ENCODE measurements at places on chromosomes 5 and 9. TPM values are rescaled to one million over a fixed set of nuclear protein-coding genes. Genes with fewer than 3 reads are reported as not detected.

DNA sequence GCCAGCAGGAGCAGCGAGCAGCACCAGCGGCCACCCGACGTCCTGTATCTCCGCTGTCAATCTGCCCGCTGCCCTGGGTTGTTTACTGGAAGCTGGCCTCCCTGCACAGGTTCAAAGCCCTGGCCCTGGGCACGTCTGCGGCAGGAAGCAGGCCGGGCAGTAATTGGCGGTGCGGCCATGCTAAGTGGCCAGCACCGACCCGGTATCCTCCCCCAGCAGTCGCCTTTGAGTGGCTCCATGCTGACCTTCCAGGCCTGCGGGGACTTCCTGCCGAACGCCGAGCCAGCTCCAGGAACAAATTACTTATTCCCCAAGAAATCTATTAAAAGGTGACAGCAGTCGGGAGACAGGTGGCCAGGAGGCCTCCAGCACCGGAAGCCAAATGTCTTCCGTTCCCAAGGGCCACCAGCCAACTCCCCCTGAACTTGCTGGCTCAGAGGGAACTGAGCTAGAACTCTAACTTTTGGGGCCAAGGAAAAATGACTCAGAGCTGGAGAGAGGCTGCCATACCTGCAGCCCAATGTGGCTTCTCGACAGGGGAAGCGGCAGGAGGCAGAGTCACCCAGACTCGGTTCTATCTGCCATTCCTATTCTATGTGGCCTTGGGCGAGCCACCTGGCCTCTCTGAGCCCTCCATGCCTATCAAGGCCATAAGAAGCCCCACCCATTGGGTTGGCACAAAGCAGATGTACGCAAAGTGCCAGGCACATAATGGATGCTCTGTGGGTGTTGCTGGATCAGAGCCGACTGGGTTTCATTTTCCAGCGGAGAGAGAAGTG, 13.7 kb upstream of the PSMB7 start:
- no peaks in the 10 kb centered on the region for H3K4me1 ChIP-seq
- no peak overlapping the region for H3K4me3 ChIP-seq
- H3K27ac ChIP-seq: no peak overlapping the region
- DNase-seq: peak; percentile 33
- H3K36me3 ChIP-seq: no peaks in the 10 kb centered on the region

GRCh38 chr5:79521156-79521555, 7.2 kb upstream of the HOMER1 start:
- H3K4me1 ChIP-seq: no peaks in the 10 kb centered on the region
- no peaks in the 10 kb centered on the region for H3K27me3 ChIP-seq
- H3K36me3 ChIP-seq: no peaks in the 10 kb centered on the region

Gene PRSS3
- total RNA-seq: not detected

Gene C9orf153
- 0.37 TPM for total RNA-seq

DNA sequence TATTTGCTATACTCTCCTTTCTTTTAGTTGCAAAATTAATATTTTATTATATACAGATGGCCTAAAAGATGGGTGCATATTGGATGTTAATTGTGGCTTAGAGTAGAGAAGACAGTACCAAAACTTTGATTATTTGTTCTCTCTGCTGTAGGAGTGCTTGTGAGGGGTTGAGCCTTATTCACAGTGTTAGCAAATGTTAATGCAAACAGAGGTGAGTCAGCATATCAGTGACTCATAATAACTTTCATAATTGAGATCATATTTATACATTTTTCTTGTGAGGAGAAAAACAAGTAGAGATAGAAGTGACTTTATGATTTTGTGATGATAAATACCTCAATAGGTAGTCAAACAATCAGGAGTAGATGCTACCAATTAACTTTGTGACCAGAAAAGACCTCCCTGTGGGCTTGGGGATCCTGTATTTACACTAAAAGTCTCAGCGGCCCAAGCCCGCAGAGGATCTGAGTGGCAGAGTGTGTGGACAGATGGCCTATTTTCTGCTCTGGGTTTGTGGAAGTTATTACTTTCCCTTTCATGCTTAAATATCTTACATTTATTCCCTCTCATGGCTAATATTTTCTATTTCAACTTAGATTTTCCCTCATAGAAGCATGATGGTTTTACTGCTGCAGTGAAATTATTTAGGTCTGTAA, 226.5 kb downstream of the TAF11L14 start:
- H3K36me3 ChIP-seq: no peaks in the 10 kb centered on the region
- no peaks in the 10 kb centered on the region for H3K27me3 ChIP-seq
- no peak for DNase-seq
- no peaks in the 10 kb centered on the region for H3K4me1 ChIP-seq
- no peak overlapping the region for H3K27ac ChIP-seq

GRCh38 chr5:124670722-124671184, 75.7 kb downstream of the ZNF608 start:
- no peaks in the 10 kb centered on the region for H3K27me3 ChIP-seq
- peaks cover 19% of the 10 kb centered on the region for H3K36me3 ChIP-seq
- H3K4me3 ChIP-seq: peak overlapping the region; percentile 5

Gene TRPM3
- total RNA-seq: 2.3 TPM

- H3K27ac ChIP-seq: no peak overlapping the region
- no peak overlapping the region for H3K4me3 ChIP-seq
- no peaks in the 10 kb centered on the region for H3K36me3 ChIP-seq
- H3K4me1 ChIP-seq: no peaks in the 10 kb centered on the region
Measured at GRCh38 chr9:128296340-128297220, 20.5 kb downstream of the SWI5 start.

DNA sequence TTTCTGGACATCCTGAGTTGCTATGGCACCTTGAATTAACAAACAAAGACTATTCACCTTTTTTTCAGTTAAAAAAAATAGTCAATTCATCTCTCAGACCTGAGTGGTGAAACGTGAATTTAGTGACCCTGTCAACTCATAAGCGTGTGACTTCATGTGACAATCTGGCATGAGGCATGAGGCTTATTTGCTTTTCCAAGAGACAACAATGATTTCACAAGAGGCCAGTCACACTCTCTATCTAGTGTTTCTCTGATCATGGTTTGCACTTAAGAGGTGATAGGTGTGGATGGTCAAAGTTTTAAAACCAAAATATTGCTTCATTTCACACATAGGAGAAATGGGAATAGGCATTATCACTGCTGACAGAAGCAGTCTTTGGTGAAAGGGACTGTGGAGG, 559.6 kb upstream of the ACO1 start:
- DNase-seq: no peak
- H3K27me3 ChIP-seq: no peaks in the 10 kb centered on the region
- H3K36me3 ChIP-seq: no peaks in the 10 kb centered on the region
- no peak overlapping the region for H3K27ac ChIP-seq

DNA sequence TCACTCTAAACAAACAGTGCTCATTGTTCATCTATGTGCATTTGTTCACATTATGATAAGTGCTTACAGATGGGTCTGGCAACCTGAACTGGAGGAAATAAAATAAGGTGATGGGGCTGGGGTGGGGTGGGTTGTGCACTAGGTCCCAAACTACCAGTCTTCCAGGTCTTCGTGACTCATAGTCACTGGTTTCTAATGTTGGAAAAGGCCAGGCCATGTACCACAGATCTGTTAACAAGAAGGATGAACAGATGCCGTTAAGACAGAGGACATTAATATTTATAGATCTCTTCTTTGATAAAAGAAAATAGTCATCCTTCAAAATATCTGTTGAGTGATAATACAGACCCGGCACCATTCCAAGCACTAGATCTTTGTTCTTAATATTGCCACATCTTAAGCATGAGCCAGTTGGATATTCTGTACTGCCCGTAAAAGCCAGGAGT, 71.4 kb upstream of the STARD4 start:
- DNase-seq: no peak
- H3K27ac ChIP-seq: no peak overlapping the region
- no peaks in the 10 kb centered on the region for H3K36me3 ChIP-seq
- no peak overlapping the region for H3K4me3 ChIP-seq
- no peaks in the 10 kb centered on the region for H3K27me3 ChIP-seq
- peaks cover 10% of the 10 kb centered on the region for H3K4me1 ChIP-seq

DNA sequence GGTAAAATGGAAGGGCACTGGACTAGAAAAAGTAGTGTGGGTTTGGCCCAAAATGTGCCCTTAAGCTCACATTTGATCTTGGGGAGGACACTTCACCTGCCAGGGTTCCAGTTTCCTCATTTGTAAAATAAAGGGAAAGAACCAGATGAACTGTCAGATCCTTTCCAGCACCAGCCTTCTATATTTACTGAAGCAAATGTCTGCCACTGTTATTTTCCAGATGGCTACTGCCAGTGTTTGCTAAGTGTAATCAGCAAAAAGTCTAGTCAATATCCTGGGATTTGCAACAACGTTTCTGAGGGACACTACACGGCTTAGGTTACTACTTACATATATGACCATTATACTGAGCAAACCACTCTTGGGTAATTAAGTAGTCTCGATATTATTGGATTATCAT, 340.3 kb downstream of the KCNN2 start:
- H3K4me3 ChIP-seq: no peak overlapping the region
- H3K27me3 ChIP-seq: no peaks in the 10 kb centered on the region
- no peaks in the 10 kb centered on the region for H3K4me1 ChIP-seq
- H3K27ac ChIP-seq: no peak overlapping the region
- no peaks in the 10 kb centered on the region for H3K36me3 ChIP-seq

GRCh38 chr5:169099801-169100734, 200.9 kb downstream of the SLIT3 start:
- no peak overlapping the region for H3K4me3 ChIP-seq
- DNase-seq: no peak
- H3K27me3 ChIP-seq: peaks cover 6% of the 10 kb centered on the region
- H3K4me1 ChIP-seq: peaks cover 6% of the 10 kb centered on the region
- H3K27ac ChIP-seq: no peak overlapping the region

DNA sequence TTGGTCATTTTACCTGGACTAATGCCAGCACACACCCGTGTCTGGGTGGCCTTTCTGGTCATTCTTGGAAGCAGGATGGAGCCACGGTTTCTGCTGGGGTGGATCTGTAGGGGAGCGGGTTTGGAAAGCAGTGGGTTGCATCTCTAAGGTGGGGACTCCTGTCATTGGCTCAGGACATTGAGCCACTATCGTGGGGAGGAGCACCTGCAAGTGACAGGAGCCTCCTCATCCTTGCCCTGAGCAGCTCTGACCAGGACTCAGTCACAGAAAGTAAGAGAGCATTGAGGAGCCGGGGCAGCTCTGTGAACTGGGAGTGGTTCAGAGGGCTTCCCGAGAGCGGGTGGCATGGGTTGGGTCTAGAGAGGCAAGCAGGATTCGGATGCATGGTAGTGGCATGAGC, 3.7 kb downstream of the B4GALT7 start:
- no peak for DNase-seq
- H3K27ac ChIP-seq: no peak overlapping the region
- no peak overlapping the region for H3K4me3 ChIP-seq
- H3K36me3 ChIP-seq: peaks cover under 1% of the 10 kb centered on the region
- peaks cover 3% of the 10 kb centered on the region for H3K4me1 ChIP-seq
- H3K27me3 ChIP-seq: no peaks in the 10 kb centered on the region

DNA sequence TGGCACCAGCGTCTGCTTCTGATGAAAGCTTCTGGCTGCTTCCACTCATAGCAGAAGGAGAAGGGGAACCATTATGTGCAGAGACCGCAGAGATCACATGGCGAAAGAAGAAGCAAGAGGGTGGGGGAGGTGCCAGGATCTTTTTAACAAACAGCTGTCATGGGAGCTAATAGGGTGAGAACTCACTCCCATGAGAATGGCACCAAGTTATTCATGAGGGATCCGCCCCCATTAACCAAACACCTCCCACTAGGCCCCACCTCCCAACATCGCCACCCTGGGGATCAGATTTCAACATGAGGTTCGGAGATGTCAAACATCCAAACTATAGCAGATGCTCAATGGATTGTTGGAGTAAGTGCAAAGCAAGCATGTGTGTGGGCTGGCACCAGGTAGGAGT, 125.8 kb upstream of the SLIT3 start:
- DNase-seq: peak; percentile 90
- no peak overlapping the region for H3K27ac ChIP-seq
- H3K4me3 ChIP-seq: no peak overlapping the region
- H3K36me3 ChIP-seq: no peaks in the 10 kb centered on the region
- no peaks in the 10 kb centered on the region for H3K27me3 ChIP-seq

DNA sequence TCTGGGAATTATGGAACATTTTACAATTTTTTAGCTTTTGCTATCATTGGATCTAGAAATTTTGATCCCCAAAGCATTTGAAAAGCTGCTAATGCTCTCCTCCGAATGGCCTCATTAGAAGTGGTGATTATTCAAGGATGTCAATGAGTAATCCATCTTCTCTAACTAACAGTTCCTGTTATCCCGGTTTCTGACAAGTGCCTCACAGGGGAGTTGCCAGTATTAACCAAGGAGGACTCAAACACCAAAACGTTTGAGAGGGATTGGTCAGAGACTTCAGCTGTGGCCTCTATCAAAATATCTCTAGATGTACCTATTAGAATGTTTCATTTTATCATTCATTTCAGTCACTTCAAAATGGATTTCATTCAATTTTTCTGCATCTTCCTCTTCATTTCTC, 208.3 kb upstream of the ITGA1 start:
- H3K27ac ChIP-seq: no peak overlapping the region
- no peak overlapping the region for H3K4me3 ChIP-seq

Gene PCDHGA2
- 1.4 TPM for total RNA-seq

DNA sequence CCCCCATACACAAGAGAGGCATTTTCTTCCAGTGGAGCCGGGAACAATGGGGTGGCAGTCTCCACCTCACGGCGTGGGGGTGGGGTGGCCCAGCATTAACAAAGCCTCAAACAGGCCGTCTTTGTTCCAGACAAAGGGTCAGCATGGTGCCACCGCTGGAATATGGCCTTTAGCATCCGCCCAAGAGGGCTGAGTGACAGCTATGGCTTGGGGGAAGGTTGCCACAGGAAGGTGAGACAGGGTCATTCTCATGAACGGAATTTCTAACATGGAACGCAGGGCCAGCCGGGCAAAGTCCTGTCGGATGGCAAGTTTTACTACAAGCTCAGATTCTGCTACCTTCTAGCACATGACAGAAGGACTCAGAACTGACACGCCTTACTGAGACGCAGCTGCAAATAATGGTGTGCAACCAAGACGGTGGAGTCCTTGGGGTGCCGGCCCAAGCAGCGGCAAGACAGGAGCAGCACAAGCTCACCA, 64.0 kb downstream of the OTULIN start:
- no peaks in the 10 kb centered on the region for H3K27me3 ChIP-seq
- H3K4me3 ChIP-seq: peak overlapping the region; percentile 37
- DNase-seq: peak; percentile 94
- peak overlapping the region; percentile 78 for H3K27ac ChIP-seq

DNA sequence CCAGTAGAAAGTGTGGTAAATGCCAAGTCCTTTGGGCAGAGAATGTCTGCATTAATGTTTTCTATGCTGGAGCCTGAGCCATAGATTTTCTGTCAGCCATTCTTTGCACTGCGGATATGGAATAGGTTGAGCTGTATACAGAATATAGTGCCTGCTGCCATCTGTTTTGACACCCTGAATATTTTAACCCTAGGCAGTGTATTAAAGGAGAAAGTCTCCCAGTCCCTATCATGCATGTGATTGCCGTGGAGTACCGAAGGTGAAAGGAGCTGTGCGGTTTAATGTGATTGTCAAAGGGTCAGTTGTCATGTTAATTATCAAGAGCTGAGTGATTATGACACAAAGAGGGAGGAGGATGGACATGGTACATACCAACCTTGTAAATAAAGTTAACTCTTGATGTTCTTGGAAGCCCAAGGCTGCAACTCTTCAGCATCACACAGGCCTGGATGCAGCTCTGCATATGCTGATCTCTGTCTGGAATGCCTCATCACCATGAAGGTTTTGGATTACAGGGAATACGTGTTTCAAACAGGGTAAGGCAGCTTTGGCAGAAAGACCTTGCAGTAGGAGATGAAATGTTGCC, 247.1 kb upstream of the ELAVL2 start:
- H3K4me3 ChIP-seq: no peak overlapping the region
- no peaks in the 10 kb centered on the region for H3K27me3 ChIP-seq
- no peak overlapping the region for H3K27ac ChIP-seq
- no peak for DNase-seq
- H3K36me3 ChIP-seq: no peaks in the 10 kb centered on the region
- no peaks in the 10 kb centered on the region for H3K4me1 ChIP-seq

GRCh38 chr5:106959387-106959786, 711.4 kb downstream of the EFNA5 start:
- no peaks in the 10 kb centered on the region for H3K36me3 ChIP-seq
- H3K4me3 ChIP-seq: no peak overlapping the region
- H3K27ac ChIP-seq: peak overlapping the region; percentile 0
- no peaks in the 10 kb centered on the region for H3K4me1 ChIP-seq
- DNase-seq: no peak

Data from endodermal cell (in vitro differentiated cells).